ENCODE measurements at places on chromosomes 7 and 10. TPM values are rescaled to one million over a fixed set of nuclear protein-coding genes. Genes with fewer than 3 reads are reported as not detected.

GJD4 gene
- not detected for total RNA-seq

DOCK1 gene
- 27.3 TPM for total RNA-seq

SH2D4B gene
- total RNA-seq = not detected

FLNC gene
- total RNA-seq = 4.9 TPM

BEND7 gene
- total RNA-seq = 14.5 TPM

Measured in A549 treated with DMSO at 1 μM for 4 hours (cell line).